ENCODE measurements at places on chromosomes 4 and X.

- no peaks in the 10 kb centered on the region for H3K36me3 ChIP-seq
- no peak overlapping the region for H3K27ac ChIP-seq
- no peak for DNase-seq
- peaks cover 12% of the 10 kb centered on the region for H3K4me1 ChIP-seq
These were observed 129.4 kb upstream of the PCDH18 start for GRCh38 chr4:137661693-137662092.

DNA sequence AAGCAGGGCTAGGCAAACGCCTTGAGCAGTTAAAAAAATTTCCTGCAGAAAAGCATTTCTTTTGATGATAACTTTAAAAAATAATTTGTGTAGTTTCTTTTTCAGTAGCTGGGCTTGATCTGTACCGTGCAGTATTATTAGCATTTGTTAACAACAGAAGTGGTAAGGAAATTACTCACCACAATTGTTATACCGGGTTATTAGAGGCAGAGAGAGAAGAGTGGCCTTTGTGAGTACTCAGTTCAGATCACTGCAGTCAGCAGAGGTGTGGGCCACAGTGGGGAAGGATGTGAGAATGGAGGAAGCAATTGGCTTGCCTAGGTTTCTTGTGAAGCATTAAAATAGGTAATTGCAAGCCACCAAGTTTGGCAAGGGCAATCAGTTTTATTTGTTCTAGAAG is 14.3 kb upstream of the IL21 start:
- H3K27me3 ChIP-seq, result no peaks in the 10 kb centered on the region
- H3K4me3 ChIP-seq, result no peak overlapping the region
- no peak overlapping the region for H3K27ac ChIP-seq
- H3K4me1 ChIP-seq, result no peaks in the 10 kb centered on the region
- no peak for DNase-seq

- no peaks in the 10 kb centered on the region for H3K27me3 ChIP-seq
- no peaks in the 10 kb centered on the region for H3K4me1 ChIP-seq
- no peak for DNase-seq
- H3K27ac ChIP-seq, result no peak overlapping the region
- no peak overlapping the region for H3K4me3 ChIP-seq
These were observed 28.2 kb upstream of the GPR78 start for GRCh38 chr4:8552024-8552423.

DNA sequence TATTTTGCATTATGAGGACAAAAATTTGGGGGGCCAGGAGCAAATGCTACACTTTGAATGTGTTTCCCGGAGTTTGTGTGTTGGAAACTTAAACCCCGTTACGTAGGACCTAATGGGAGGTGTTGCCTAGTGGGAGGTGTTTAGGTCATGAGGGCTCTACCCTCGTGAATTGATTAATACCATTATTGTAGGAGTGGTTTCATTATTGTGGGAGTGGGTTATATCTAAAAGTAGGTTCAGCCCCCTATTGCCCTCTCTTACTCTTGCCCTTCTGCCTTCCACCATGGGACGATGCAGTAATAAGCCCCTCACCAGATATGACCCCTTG is 15.5 kb downstream of the UBA6 start:
- H3K4me3 ChIP-seq, result no peak overlapping the region
- H3K27ac ChIP-seq, result no peak overlapping the region
- DNase-seq, result no peak

- DNase-seq, result peak; percentile 19
- H3K36me3 ChIP-seq, result no peaks in the 10 kb centered on the region
- H3K4me3 ChIP-seq, result peak overlapping the region; percentile 61
- H3K27ac ChIP-seq, result peak overlapping the region; percentile 66
- no peaks in the 10 kb centered on the region for H3K4me1 ChIP-seq
These were observed 5.9 kb downstream of the APOO start for GRCh38 chrX:23901805-23902204.

DNA sequence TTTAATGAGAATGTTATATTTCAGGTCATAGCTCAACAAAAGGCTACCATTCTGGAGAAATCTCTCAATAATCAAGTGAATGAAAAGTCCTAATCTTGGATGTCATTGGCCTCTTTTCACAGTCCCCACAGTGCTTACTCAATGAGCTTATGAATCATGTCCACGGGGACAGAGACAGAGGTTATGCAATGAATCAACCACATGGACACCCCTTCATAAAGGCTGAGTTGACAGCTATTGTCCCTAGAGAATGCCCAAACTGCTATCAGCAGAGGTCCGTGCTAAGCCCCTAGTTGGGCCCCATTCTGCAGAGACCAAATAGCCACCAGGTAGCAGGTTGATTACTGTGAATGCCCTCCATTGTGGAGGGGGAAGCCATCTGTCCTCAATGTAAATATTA is 158.1 kb downstream of the LHFPL1 start:
- H3K4me3 ChIP-seq, result no peak overlapping the region
- H3K36me3 ChIP-seq, result no peaks in the 10 kb centered on the region
- H3K4me1 ChIP-seq, result no peaks in the 10 kb centered on the region
- DNase-seq, result no peak

GRCh38 chr4:95165926-95166524 is 382.7 kb downstream of the UNC5C start:
- no peak overlapping the region for H3K27ac ChIP-seq
- DNase-seq, result no peak
- no peaks in the 10 kb centered on the region for H3K36me3 ChIP-seq
- no peak overlapping the region for H3K4me3 ChIP-seq

DNA sequence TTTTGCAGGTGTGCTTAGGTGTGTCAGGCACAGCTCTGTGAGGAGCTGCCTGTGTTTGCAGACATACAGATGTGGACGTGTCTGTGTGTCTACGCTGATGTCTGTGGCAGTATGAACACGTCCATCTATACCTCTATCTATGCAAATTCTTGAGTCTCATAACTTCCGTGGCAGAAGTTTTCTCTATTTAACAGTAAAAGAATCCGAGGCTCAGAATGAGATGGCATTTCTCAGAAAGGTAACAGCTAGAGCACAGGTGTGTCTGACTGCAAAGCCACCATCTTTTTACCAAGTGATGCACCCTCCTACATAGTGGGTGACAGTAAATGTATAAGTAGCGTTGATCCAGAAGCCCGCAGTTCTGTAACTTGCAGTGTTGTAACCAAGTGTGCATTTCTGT is 39.9 kb upstream of the CYP4V2 start:
- H3K27me3 ChIP-seq, result no peaks in the 10 kb centered on the region
- H3K4me1 ChIP-seq, result no peaks in the 10 kb centered on the region
- H3K27ac ChIP-seq, result no peak overlapping the region
- H3K36me3 ChIP-seq, result no peaks in the 10 kb centered on the region

DNA sequence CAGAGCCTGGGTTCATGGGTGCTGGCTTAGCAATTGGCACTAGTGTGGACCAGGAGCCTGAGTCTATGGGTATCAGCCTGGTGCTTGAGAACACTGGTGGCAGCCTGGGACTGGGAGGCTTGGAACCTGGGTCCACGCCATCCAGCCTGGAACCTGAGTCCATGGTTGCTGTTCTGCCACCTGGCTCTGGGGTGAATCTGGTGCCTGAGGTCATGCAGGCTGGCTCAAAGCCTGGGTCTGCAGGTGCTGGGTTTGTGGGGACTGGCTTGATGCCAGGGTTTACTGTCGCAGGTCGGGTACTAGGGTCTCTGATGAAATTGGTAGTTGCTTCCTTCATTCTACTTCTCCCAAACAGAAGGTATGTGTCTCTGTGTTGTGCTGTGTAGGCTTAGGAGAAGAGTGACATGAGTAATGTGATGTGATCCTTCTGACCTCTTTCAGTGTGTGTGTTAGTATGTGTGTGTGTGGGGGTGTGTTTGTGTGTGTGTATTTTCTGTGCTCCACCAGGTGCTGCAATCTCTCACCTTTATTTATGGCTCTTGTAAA is 517.0 kb upstream of the EPHA5 start:
- H3K27me3 ChIP-seq, result no peaks in the 10 kb centered on the region
- no peak overlapping the region for H3K4me3 ChIP-seq
- no peak for DNase-seq
- H3K27ac ChIP-seq, result no peak overlapping the region
- H3K36me3 ChIP-seq, result no peaks in the 10 kb centered on the region

DNA sequence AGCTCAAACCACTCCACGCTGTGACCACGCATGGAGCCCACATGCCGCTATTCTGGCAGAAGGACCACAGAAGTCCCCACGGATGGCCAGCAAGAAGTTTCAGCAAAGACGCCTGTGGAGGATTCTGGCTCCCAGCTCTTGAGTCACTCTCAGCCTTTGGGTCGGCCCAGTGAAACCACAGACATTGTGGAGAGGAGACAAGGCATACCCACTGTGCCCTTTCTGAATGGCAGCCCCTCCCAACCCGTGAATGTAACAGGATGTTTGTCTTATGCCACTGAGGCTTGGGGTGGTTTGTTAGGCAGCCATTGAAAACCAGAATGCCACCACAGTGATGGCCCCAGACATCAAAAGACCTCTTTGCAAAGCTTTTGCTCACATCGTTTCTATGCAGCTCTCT is 42.7 kb downstream of the ABLIM2 start:
- no peaks in the 10 kb centered on the region for H3K4me1 ChIP-seq
- no peak overlapping the region for H3K27ac ChIP-seq
- H3K27me3 ChIP-seq, result no peaks in the 10 kb centered on the region
- no peak for DNase-seq
- H3K36me3 ChIP-seq, result no peaks in the 10 kb centered on the region

- H3K27ac ChIP-seq, result no peak overlapping the region
- H3K4me1 ChIP-seq, result no peaks in the 10 kb centered on the region
- DNase-seq, result no peak
- H3K27me3 ChIP-seq, result no peaks in the 10 kb centered on the region
These were observed 159.4 kb downstream of the OPHN1 start for GRCh38 chrX:68273887-68274286.

GRCh38 chr4:104210420-104210819 is 284.3 kb downstream of the CXXC4 start:
- H3K27me3 ChIP-seq, result no peaks in the 10 kb centered on the region
- H3K27ac ChIP-seq, result no peak overlapping the region
- no peaks in the 10 kb centered on the region for H3K36me3 ChIP-seq
- H3K4me3 ChIP-seq, result no peak overlapping the region
- no peaks in the 10 kb centered on the region for H3K4me1 ChIP-seq

DNA sequence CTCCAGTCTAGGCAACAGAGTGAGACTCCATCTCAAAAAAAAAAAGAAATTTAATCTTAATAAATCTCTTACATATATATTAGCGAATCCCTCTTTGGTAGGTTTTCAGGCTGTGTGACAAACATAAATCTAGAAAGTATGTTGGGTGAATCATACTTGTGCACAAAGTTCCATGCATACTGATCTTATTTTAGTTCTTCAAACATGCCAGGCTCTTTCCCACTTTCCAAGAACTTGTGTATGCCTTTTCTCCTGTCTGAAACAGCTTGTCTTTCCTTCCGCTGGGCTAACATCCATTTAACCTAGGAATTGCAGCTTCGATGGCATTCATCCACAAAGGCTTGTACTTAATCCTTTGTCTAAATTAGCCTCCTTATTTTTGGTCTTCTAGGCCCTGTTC is 156.6 kb upstream of the CASK start:
- no peaks in the 10 kb centered on the region for H3K27me3 ChIP-seq
- no peak overlapping the region for H3K4me3 ChIP-seq
- H3K36me3 ChIP-seq, result no peaks in the 10 kb centered on the region

DNA sequence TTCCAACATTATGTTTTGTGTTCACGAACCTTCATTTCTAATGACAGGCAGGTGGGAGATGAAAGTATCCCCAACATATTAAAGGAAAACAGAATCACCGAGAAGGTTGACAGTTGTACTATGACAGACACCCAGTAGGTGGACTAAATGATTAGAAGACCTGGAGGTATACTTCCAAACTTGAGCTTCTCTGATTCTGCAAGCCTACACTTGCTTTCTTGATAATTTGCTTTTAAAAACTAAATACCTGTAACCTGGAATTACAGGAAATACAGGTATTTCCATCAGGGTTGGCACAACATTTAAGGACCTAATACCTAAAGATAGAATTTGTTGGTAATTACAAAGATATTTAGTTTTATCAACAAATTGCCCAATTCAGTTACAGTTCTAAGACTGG is 43.4 kb downstream of the C4orf51 start:
- no peak overlapping the region for H3K4me3 ChIP-seq
- H3K4me1 ChIP-seq, result no peaks in the 10 kb centered on the region
- H3K27me3 ChIP-seq, result no peaks in the 10 kb centered on the region

DNA sequence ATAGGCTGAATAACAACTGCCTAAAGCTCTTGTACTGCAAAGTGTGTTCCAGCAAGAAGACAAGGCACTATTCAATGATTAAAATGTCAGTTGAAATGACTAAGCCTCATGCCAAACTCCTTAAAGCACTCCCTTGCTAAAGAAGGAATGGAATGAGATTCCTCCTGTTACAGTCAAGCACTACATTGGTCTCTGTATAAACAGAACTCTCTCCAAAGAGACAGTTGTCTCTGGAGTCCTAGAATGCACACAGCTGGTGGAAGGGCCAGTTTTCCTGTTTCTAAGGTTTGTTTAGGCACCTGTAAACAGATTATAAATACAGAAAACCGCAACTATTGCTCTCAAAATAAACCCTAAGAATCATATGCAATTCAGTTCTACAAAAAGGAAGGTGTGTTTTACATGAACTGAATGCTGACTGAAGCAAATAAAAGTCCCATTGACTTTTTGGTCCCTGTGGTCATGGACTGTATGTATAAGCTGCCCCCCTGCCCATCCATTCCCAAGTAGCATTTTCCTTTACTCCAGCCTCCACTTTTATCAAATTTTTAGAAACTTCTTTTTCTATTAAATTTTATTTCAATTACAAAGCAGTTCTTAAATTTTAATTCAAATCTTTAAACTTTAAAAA is 47.0 kb downstream of the FAT1 start:
- H3K36me3 ChIP-seq, result no peaks in the 10 kb centered on the region
- H3K4me3 ChIP-seq, result peak overlapping the region; percentile 20
- peaks cover 17% of the 10 kb centered on the region for H3K4me1 ChIP-seq
- DNase-seq, result no peak
- no peak overlapping the region for H3K27ac ChIP-seq
- H3K27me3 ChIP-seq, result no peaks in the 10 kb centered on the region

GRCh38 chr4:82525307-82525911 is 36.4 kb downstream of the TMEM150C start:
- no peaks in the 10 kb centered on the region for H3K4me1 ChIP-seq
- H3K36me3 ChIP-seq, result no peaks in the 10 kb centered on the region
- no peaks in the 10 kb centered on the region for H3K27me3 ChIP-seq
- no peak overlapping the region for H3K4me3 ChIP-seq
- H3K27ac ChIP-seq, result no peak overlapping the region

DNA sequence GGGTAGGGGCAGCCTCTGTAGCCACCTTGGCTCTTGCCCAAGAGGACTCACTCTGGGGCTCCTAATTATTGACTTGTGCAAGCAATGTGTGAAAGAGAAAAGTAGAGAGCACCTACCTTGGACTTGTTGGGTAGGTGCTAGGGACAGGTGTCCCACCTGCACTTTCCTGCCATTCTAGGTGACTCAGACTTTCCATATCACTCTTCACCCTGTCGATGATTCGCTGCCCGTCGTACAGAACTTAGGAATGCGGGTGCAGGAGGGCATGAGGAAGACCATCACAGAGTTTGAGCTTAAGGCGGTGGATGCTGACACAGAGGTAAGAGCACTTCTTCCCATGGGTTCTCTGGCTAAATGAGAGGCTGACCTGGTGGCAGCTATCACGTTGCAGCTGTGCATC is 87.3 kb upstream of the ANXA3 start:
- H3K4me3 ChIP-seq, result no peak overlapping the region
- no peak for DNase-seq
- no peak overlapping the region for H3K27ac ChIP-seq
- H3K27me3 ChIP-seq, result no peaks in the 10 kb centered on the region

All from thoracic aorta (tissue), 2 donors.